ENCODE measurements at places on chromosomes 16 and 17.

DNA sequence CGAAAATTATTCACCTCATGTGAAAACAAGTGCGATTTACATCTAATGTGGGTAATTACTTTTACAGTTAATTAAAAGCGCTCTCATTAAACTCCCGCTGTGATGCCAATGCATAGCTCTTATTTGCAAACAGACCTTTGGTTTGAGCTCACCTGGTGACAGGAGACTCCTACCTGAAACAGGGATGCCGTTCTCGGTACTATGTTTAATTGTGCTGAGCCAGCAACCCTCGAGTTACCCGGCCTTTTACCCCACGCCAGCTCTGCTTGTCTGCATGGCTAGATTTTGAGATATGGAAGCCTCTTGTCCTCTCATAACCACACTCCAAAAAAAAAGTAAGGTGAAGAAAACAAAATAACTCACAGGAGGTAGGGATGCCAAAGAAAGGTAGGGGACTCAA, 690.4 kb upstream of the RBFOX1 start:
- no peak for DNase-seq

DNA sequence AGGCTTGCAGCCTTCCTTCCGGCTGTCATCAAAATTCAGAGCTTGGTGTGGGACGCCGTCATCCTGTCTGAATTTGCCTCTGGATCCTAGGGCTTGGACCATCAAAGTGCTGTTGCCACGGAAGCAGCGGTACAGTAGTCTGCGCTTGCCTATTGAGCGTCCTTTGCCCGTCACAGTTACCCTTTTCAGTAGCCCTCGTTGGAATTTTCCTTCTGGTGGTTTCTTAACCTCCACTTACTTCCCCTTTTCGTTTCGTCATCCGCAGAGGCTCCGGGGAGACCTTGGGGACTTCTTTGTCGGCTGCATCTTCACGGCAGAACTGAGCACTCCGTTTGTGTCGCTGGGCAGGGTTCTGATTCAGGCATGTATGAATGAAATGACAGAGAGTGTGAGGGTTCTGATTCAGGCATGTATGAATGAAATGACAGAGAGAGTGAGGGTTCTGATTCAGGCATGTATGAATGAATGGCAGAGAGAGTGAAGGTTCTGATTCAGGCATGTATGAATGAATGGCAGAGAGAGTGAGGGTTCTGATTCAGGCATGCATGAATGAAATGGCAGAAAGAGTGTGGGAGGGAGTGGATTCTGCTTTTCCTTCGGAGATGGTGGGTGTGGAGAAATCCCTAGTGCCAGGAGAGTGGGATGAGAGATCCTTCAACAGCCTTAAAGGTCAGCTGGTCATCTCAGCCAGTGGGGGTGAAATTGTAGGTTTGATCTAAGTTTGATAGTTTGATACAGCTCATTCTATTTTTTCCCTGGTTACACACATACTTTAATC, 8.0 kb downstream of the TLCD3A start:
- no peak for DNase-seq

DNA sequence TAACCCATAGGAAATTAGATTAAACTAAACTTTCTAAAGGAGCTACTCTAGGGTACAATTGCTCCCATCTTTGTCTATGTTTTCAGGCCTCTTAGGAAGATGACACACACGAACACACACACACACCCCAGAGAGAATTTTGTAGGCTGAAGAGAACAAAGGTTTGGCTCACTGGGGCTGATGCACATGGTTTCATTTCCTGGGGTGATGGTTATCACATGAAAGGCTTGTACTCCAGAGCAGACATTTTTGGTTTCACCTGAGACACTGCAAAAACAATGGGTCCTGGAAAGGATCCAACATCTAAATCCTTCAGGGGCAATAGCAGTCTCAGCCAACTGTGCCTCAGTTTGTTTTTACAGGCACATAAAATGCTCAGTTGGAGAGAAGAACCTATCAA, 62.8 kb downstream of the GRB7 start:
- DNase-seq: no peak

- no peak for DNase-seq
These were observed 15.6 kb downstream of the PLEKHG4 start for GRCh38 chr16:67294938-67295361.

GRCh38 chr16:87253536-87253935, 63.7 kb downstream of the C16orf95 start:
- no peak for DNase-seq

DNA sequence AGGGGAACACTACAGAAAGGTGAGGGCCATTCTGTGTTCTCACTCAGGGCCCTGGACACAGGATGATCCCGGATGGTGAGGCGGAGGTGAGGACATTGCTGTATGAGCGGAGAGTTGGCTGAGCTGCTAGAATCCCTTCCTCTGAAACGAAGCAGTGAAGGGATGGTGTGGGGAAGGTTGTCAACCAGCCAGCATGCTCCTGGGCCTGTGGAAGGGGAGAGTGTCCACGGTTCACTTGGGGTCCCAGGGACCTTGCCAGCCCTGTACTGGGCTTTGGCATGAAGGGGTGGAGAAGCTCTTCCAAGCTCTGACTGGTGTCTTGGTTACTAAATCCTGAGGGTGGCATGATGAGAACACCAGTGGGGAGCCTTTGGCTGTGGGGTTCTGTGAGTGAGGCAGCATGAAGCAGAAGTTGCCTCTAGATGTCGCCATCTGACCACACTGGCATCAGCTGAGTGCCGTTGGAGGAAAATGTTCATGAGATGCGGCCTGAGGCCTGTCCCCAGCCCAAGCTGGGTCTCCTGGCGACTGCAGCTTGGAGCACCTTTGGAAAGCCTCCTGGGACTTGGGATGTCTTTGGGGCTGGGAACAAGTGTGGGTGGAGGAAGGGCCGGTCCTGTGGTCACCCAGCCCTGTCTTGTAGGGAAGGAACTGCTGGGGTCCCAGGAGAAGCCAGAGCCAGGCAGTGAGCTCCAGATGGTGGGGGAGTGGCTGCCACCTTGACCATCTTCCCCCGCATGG, 14.8 kb downstream of the PDP2 start:
- DNase-seq: peak; percentile 27

DNA sequence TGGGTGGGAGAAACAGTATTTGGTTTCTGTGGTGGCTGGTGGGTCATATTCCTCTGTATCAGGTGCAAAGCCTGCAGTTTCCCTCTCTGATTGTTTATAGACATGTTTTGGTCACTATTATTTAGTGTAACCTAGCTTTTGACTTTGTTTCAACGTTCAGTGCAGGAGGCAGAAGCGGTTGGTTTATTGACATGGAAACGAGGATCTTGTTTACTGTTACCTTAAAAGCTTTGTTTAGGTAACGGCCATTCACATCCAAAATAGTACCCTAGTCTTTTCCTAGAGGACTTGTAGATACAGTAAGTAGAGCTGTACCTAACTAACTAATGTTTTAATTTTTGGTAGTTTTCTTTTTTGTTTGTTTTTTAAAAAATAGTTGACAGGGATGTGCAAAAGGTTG, 3.5 kb downstream of the MSI2 start:
- DNase-seq: no peak

GRCh38 chr17:13346996-13347762, 254.6 kb downstream of the HS3ST3A1 start:
- DNase-seq: no peak

GRCh38 chr16:6038941-6039645, 941.5 kb upstream of the EEF2KMT start:
- DNase-seq: no peak

GRCh38 chr16:85833219-85833920, 33.9 kb downstream of the COX4I1 start:
- DNase-seq: no peak

- no peak for DNase-seq
These were observed 15.8 kb downstream of the TEKT1 start for GRCh38 chr17:6815775-6816174.

- DNase-seq: no peak
These were observed 91.5 kb downstream of the UTP18 start for GRCh38 chr17:51351890-51352289.

DNA sequence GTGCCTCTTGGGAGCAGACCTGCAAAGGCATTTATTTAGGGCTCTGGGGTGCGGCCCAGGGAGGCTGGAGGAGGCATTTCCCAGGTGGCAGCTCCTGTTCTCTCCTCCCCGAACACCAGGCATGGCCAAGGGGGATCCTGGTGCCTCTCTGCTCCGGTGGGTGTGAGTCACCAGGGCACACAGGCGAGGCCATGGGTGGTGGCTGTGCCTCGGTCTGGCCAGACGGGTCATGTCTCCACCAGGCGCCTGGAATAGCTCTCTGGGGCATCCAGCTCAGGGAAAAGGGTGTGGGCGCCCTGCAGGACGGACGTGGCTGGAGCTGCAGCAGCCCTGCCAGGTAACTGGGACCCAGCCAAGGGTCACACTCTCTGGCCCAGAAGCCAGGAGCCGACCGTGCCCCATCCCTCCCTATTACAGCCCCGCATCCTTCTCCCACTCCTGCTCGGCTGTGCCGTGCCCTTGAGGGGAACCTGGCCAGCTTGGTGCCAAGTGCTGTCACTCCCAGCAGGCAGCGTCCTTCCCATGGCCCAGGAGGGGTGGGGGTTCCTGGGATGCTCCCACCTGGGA, 25.8 kb downstream of the SOX8 start:
- DNase-seq: no peak

- DNase-seq: no peak
These were observed 36.5 kb upstream of the C17orf78 start for GRCh38 chr17:37339321-37339720.

GRCh38 chr17:50379351-50380132, 6.5 kb downstream of the EME1 start:
- no peak for DNase-seq

- no peak for DNase-seq
These were observed 7.5 kb upstream of the CEP131 start for GRCh38 chr17:81230043-81230820.

GRCh38 chr17:44913676-44914075, 1.6 kb downstream of the GFAP start:
- no peak for DNase-seq

DNA sequence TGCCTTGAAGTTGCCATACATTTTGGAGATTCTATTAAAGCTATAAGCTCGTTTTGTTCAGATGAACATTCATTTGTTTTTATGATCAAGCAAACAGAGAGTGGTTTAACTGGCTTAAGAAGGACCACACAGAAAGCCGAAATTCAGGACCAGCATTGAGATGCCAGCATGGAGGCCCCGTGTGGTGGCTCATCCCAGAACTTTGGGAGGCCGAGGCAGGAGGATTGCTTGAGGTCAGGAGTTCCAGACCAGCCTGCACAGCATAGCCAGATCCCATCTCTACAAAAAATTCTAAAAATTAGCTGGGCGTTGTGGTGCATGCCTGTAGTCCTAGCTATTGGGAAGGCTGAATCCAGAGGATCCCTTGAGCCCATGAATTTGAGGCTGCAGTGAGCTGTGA, 45.9 kb upstream of the KIFC3 start:
- no peak for DNase-seq

DNA sequence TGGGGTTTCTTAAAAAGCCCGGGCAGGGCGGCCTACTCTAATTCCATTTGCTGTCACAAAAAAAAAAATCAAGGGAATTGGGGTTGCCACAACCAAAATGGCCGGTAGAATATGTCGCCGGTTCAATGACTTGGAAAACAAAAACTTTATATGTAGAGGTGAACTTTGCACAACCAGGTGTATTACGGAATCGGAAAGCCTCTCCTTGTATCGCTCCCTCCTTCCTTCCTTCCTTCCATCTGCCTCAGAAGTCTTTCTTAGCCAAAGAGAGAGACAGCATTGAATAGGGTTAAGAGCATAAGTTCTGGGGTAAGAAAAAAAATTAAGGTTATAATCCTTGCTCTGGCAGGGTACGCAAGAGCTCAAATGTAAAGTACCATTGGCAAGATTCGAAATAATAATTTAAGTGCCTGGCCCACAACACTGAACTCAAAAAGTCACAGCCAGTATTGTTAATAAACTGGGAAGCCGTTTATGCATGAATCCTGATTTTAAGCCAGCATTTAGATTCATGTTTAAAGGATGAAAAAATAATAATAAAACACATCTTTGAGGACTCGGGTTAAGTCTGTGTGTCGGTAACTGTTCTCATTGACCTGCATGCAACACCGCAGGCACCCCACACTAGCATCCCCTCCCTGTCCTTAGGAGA, 522 bp upstream of the GLG1 start:
- no peak for DNase-seq

- DNase-seq: no peak
These were observed 17.6 kb downstream of the CTU2 start for GRCh38 chr16:88723911-88724310.

GRCh38 chr16:79288066-79288465, 312.5 kb downstream of the MAF start:
- no peak for DNase-seq

DNA sequence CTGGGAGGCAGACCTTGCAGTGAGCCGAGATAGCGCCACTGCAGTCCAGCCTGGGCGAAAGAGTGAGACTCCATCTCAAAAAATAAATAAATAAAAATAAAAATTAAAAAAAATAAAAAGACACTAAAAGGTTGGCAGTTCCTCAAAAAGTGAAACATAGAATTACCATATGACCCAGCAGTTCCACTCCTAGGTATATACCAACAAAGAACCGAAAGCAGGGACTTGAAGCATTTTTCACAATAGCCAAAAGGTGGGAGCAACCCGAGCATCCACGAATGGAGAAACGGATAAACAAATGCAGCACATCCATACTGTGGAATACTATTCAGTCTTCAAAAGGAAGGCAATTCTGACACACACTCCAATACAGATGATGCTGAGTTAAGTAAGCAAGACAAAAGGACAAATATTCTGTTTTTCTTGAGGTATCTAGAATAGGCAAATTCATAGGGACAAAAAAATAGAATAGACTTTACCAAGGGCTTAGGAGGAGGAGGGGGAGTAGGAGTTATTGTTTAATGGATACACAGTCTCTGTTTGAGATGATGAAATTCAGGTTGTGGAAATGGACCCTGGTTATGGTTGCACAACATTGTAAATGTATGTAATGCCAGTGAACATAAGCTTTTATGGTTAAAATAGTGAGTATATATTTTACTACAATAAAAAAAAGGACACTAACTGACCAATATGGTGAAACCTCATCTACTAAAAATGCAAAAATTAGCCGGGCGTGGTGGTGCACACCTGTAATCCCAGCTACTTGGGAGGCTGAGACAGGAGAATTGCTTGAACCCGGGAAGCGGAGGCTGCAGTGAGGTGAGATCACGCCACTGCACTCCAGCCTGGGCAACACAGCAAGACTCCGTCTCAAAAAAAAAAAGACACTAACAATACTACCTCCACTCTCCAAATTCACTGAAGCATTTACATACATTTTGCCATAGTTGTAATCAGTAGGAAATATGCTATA, 27.0 kb upstream of the SLC35B1 start:
- DNase-seq: no peak

DNA sequence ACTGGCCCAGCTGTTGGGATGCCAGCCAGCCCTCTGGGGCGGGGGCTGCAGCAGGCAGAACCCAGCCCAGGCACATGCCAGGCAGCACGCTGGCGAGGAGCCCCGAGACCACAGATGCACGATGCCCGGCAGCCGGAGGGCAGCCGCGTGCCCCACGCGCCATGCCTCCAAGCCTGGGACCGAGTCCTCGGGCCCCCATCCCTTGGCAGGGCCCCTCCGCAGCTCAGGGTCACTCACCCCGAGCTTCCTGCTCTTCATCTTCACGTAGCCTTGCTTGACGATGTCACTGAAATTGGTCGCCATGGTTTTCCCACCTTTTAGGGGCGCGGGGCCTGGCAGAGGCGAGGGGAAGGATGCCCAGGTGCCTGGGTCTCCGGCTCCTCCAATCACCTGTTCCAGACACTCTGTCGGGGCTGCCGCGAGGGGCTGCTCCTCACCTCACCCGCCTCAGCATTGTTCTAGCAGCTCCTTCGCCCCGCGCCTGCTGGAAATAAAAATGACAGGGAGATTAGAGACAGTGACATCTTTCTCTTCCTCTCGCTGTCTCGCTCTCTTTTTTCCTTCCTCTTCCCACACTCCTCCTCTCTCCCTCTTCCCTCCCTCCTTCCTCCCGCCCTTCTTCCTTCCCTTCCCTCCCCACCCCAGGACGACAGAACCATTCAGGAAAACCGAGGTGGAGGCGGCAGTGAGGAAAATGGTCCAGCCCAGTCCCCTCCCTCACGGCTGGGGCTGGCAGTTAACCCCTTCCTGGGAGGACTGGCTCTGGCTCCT, 6.9 kb downstream of the DOK4 start:
- no peak for DNase-seq
